Endothelial cell of coronary artery (primary cell): ENCODE measurements at places on chromosomes 4 and X. TPM values are rescaled to one million over a fixed set of nuclear protein-coding genes. Genes with fewer than 3 reads are reported as not detected.

The TNMD gene
- total RNA-seq = not detected in 2 replicates

The VCX3A gene
- not detected in 2 replicates for total RNA-seq

The ADH7 gene
- not detected in 2 replicates for total RNA-seq

The SYTL5 gene
- 0.09 TPM in 1 of 2 replicates, not detected in the other for total RNA-seq

The AWAT2 gene
- total RNA-seq = under 0.01 and 0.09 TPM in 2 replicates

The SERPINA7 gene
- not detected in 2 replicates for total RNA-seq

The MCF2 gene
- total RNA-seq = under 0.01 TPM in 1 of 2 replicates, not detected in the other

The CXXC4 gene
- total RNA-seq = under 0.01 TPM in 1 of 2 replicates, not detected in the other

The MAGEB10 gene
- total RNA-seq = not detected in 2 replicates

The TLR10 gene
- total RNA-seq = not detected in 2 replicates

The NHSL2 gene
- 21.1 and 21.6 TPM in 2 replicates for total RNA-seq

The RAB33A gene
- total RNA-seq = 0.63 and 1.2 TPM in 2 replicates

The SNCA gene
- total RNA-seq = 56.8 and 63.3 TPM in 2 replicates

The TRPC3 gene
- under 0.01 TPM in 1 of 2 replicates, not detected in the other for total RNA-seq

The NXF2B gene
- not detected in 2 replicates for total RNA-seq

The TLR1 gene
- 3.8 and 5.4 TPM in 2 replicates for total RNA-seq

The LINC00632 gene
- 0.72 and 1.1 TPM in 2 replicates for total RNA-seq

The DNAAF6 gene
- not detected in 2 replicates for total RNA-seq

The HSD17B13 gene
- under 0.01 TPM in 1 of 2 replicates, not detected in the other for total RNA-seq

The LDB2 gene
- total RNA-seq = 128 and 441 TPM in 2 replicates

The ELK1 gene
- 7.4 and 9.6 TPM in 2 replicates for total RNA-seq

The CFI gene
- 9.5 and 16.6 TPM in 2 replicates for total RNA-seq

The ODAPH gene
- total RNA-seq = not detected in 2 replicates

The MAGED1 gene
- total RNA-seq = 66.2 and 72.4 TPM in 2 replicates

The VCX2 gene
- total RNA-seq = not detected in 2 replicates

The FAM47A gene
- not detected in 2 replicates for total RNA-seq

The OPRPN gene
- total RNA-seq = not detected in 2 replicates

The OTUD5 gene
- 25.2 and 31.2 TPM in 2 replicates for total RNA-seq

The AREG gene
- total RNA-seq = 0.09 and 0.75 TPM in 2 replicates

The POF1B gene
- total RNA-seq = not detected in 2 replicates

The MAGEE1 gene
- 0.45 and 0.85 TPM in 2 replicates for total RNA-seq

The NDST3 gene
- total RNA-seq = not detected in 2 replicates

The SFRP2 gene
- not detected in 2 replicates for total RNA-seq

The STPG2 gene
- total RNA-seq = 0.09 and 0.66 TPM in 2 replicates

The SLC2A9 gene
- total RNA-seq = 1.4 and 1.6 TPM in 2 replicates

The NR0B1 gene
- not detected in 2 replicates for total RNA-seq

The LGI2 gene
- under 0.01 TPM in 2 replicates for total RNA-seq

The PCDH11X gene
- not detected in 2 replicates for total RNA-seq

The DKK2 gene
- 0.09 and 1.7 TPM in 2 replicates for total RNA-seq

The CXCL3 gene
- total RNA-seq = 0.54 and 0.94 TPM in 2 replicates

The MRFAP1 gene
- 148 and 175 TPM in 2 replicates for total RNA-seq

The NAT8L gene
- total RNA-seq = 0.09 and 0.38 TPM in 2 replicates

The TMEM47 gene
- total RNA-seq = 24.2 and 42.5 TPM in 2 replicates

The DACH2 gene
- total RNA-seq = not detected in 2 replicates
